Esophagus (tissue), 2 donors: ENCODE measurements at places on chromosomes 4 and X. TPM values are rescaled to one million over a fixed set of nuclear protein-coding genes. Genes with fewer than 3 reads are reported as not detected.

Gene F11
- polyA plus RNA-seq, result not detected

Gene SCLT1
- 4.3 TPM for polyA plus RNA-seq

Gene ASMTL
- 13.6 TPM for polyA plus RNA-seq

Gene BEX1
- polyA plus RNA-seq, result 0.35 TPM

Gene GATA1
- polyA plus RNA-seq, result not detected

Gene HTN3
- polyA plus RNA-seq, result not detected
